ENCODE measurements at places on chromosomes 3 and 15.
A peak's percentile ranks its signal among the peaks of the same experiment; 100 is the strongest.

DNA sequence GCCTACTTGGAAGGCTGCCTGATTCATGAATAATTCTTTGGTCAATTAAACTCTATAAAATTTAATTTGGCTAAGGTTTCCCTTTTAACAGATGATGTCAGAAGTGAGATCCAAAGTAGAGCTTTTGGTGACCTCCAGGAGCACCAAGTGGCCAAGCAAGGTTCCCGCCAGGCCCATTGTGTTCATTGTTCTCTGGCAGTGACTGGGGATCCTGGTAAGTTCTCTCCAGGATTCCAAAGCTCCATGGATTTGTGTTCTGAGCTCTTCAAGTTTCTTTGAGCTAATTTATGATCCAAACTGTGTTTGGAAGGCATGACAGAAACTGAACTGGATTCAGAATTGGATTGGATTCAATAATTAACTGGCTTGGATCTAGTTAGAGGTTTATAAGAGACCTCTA is 72.0 kb upstream of the ALDH1L1 start:
- DNase-seq, result no peak

DNA sequence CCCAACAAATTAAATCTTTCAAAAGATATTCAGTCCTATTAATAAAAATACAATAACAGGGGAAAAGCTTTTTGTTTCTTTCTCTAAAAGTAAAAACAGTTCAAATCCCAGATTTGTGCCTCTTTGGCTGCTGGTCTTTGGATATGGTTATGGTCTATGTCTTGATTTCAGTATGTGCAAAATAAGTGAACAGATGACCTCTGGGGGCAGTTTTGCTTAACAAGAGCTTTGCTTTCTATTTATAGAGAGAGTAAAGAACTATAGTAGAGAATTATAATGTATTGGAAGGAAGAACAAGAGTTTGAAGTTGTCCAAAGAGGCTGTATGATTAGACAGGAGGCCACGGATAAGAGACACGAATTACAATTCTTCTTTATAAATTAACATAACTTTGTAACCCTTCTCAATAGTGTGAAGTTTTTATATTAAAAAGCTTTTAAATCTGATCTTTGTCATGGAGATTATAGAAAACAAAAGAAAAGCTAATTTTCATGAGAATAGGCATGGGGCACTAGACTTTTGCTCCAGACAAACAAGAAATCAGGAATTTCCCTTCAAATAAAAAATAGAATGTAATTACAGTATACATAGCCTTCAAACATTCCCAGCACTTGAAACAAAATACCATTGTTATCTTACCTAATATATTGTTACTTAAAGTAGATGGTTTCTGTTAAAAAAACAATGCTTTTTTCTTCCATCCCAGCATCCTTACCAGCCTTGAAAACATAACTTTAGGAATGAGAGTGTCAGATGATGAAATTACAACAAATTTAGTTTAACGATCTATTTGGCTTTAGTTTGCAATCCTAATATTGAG is 432.7 kb upstream of the ARHGEF26 start:
- DNase-seq, result peak; percentile 15

- DNase-seq, result no peak
Observed at GRCh38 chr3:151592287-151592686, 131.4 kb upstream of the IGSF10 start.

DNA sequence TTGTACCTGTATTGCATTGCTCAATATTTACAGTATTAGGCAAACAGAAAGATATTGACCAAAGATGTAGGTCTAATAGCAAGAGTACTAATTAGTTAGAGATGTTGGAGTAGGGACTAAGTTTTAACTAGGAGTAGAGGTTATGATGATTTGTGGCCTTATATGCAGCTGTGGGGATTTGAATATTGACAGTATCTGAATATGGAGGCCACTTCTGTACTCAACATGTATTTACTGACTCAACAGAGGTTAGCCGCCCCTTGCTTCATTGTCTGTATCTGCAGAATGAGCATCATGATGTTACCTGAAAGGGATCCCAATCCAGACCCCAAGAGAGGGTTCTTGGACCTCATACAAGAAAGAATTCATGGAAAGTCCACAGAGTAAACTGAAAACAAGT is 49.6 kb upstream of the LRTM1 start:
- no peak for DNase-seq

DNA sequence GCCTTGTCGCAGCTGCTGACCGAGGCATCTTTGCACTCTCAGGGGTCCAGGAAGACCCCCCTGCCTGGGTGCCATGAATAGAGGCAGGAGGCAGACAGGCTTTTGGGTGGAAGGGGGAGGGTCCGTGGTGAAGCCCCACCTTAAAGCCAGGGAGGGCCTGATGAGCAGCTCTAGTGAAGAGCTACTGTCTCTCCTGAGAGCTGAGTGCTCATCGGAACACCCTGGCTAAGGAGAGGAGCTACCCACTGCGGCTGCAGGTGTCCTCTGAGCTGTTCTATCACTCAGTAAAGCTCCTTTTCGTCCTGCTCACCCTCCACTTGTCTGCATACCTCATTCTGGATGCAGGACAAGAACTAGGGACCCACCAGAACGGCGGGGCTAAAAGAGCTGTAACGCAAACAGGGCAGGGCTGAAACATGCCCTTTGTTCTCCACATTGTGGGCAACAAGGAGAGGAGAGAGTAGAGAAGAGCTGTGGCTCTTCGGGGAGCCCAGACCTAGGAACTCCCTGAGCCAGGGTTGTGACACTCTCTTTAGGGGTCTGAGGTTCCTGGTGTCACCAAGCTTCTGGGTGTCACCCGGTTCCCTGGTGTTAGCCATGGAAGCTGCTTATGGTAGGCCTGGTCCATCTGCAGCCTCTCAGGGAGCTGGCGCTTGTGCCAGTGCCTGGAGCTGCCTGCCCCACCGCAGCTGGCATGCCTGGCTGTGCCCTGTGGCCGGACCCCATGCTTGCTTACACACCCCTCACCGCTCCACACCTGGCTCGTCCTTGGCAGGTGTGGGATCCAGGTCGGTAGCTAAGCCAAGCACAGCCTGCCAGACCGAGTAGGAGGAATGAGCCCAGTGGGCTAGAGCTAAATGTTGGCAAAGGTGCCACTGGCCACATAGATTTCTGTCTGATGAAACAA is 26.2 kb upstream of the TFG start:
- no peak for DNase-seq

- DNase-seq, result no peak
Observed at GRCh38 chr3:12197475-12197874, 38.8 kb upstream of the TIMP4 start.

GRCh38 chr3:141321109-141321497 is 47.2 kb upstream of the ZBTB38 start:
- DNase-seq, result no peak

DNA sequence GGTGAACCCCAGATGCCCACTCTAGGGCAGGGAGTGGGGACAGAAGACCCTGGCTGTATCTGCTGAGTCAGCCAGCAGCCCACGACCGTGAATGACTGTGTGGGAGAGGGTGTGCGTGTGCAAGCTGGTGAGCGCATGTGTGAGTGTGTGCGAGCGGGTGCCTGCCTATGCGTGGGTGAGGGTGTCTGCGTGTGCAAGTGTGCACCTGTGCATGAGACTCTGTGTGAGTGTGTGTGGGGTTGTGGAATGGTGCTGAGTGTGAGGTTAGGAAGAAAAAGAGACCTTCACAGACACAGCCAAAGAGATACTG is 149.2 kb downstream of the RAB11A start:
- no peak for DNase-seq

- DNase-seq, result no peak
Observed at GRCh38 chr3:143471705-143472104, 352.1 kb downstream of the CHST2 start.

DNA sequence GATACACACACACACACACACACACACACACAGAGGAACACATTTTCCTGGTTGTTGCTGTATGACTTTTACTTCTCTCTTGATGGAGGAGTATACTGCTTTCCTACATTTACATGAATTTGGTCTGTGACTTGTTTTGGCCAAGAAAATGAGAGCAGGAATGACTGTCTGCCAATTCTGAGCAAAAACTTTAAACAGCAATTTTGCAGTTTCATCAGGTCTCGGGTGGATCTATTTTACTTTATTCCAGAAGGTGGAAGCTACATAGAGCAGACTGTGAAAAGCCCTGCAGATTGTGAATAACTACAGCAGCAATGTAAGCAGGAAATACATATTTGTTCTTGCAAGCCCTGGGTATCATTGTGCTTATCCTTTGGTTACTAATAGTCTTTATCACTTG is 1350.0 kb upstream of the EPHA6 start:
- DNase-seq, result no peak

- no peak for DNase-seq
Observed at GRCh38 chr3:197397838-197398237, 99.4 kb upstream of the DLG1 start.

Data from NCI-H82 (cell line).